ENCODE measurements at places on chromosomes 5 and 9.

- DNase-seq, result no peak
These were observed 66.3 kb downstream of the RCL1 start for GRCh38 chr9:4859035-4859434.

DNA sequence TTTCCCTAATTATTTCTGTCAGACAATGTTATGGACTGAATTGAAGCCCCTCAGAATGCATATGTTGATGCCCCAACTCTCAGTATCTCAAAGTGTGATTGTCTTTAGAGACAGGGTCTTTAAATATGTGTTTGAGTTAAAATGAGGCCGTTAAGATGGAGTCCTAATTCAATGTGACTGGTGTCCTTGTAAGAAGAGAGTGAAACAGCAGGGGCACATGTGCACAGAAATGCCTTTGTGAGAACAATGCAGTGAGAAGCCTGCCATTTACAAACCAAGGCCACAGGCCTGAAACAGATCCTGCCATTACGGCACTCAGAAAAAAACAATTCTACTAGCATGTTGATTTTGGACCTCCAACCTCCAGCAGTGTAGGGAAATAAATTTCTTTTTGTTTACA lies 483.0 kb upstream of the DMAC1 start:
- DNase-seq, result no peak

DNA sequence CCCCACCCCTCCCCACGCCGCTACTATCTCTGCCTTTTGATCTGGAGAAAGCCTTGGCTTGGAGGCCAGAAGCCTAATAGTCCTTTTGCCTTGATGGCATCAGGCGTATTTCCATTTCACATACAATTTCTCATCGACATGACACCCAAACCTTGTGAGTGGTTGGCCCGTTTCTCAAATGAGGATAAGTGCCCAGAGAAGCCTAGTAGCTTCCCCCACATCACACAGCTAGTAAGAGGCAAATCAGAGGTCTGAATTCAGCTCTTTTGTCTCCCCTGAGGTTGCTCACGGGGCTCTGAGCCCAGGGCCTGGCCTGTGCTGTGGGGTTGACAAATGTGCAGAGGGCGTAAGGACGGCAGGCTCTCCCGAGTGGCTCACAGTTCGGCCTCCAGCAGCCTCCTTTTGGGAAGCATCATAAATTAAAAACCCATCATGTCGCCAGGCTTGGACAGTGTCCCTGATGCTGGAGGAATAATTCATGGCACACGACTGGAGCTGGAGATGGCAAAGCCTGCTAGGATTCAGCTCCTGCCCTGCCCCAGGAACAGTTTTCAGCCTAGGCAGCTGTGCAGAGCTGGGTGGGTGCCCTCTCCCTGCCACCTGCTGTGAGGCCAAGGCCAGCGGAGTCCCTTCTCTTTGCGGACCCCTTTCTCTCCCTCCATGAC lies 263.8 kb downstream of the NSG2 start:
- no peak for DNase-seq

GRCh38 chr5:174325431-174325830 lies 279.9 kb downstream of the NSG2 start:
- no peak for DNase-seq

DNA sequence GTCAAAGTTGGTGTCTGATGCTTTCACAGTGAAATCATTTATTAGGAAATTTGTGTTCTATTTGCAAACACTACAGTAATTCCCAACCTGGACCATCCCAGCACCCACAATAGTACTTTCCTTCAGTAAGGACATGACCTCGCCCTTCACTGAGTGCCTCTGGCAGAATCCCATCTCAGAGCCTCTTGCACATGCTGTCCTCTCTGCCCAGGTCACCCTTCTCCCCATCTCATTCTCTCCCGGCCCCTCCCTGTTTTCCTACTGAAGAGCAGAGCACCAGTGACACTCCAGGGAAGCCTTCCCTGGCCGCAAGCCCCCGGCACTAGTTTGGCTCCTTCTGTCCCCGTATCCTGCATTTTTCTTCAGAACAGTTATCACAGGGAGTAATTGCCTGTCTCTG lies 220.4 kb downstream of the MAPKAP1 start:
- peak; percentile 48 for DNase-seq

GRCh38 chr5:67896930-67897313 lies 318.6 kb upstream of the PIK3R1 start:
- DNase-seq, result no peak

GRCh38 chr9:125631391-125632085 lies 75.5 kb downstream of the MAPKAP1 start:
- no peak for DNase-seq

GRCh38 chr5:32339198-32339597 lies 26.5 kb upstream of the MTMR12 start:
- DNase-seq, result no peak

- no peak for DNase-seq
These were observed 178.3 kb downstream of the DEPDC1B start for GRCh38 chr5:60521376-60522291.

DNA sequence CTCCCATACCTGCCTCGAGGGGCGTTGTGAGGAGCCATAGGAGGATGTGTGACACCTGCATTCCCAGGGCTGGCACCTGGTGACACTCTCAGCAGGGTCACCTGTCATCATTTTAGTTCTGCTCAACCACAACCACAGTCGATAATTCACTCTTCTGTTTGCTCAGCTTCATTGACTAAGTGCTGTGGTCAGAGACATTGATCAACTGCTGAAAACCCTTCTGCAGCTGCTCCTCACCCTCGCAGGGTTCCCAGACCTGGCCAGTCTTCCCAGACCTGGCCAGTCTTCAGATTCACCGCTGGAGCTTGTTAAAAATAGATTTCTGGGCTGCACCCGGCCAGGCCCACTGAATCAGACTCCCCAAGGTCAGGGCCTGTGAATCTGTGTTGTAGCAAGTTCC lies 92.8 kb downstream of the MVB12B start:
- DNase-seq, result peak; percentile 71

DNA sequence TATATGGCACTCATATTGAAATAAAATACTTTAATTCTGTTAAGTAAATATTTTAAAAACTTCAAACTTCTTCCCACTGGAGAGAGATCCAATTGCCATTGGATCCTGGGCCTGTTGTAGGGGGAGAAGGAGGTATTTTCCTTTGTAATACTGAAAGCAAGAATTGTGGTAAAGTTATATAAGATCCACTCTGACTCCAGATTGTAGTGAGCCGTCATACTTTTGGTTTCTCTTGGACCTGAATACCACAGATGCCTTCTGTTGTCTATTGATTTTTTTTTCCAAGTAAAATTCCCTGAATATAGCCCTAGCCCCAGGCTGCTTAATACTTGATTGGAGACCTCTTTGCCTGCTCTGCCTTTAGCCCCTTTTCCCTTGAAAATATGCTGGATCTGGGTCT lies 86.9 kb downstream of the ATG10 start:
- DNase-seq, result no peak

DNA sequence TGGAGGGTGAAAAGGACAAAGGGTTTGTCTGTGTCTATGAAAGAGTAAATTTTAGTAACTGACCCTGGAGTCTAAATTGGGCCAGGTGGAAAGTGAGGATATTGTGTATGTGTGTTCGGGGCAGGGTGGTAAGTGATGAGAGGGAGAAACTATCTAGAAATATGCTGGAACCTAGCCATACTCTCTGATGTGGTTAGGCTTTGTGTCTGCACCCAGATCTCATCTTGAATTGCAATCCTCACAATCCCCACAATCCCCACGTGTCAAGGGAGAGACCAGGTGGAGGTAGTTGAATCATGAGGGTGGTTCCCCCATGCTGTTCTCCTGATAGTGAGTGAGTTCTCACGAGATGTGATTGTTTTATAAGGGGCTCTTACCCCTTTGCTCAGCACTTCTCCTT lies 60.6 kb downstream of the COMMD10 start:
- DNase-seq, result no peak
